ENCODE measurements at places on chromosomes 2 and 18.

DNA sequence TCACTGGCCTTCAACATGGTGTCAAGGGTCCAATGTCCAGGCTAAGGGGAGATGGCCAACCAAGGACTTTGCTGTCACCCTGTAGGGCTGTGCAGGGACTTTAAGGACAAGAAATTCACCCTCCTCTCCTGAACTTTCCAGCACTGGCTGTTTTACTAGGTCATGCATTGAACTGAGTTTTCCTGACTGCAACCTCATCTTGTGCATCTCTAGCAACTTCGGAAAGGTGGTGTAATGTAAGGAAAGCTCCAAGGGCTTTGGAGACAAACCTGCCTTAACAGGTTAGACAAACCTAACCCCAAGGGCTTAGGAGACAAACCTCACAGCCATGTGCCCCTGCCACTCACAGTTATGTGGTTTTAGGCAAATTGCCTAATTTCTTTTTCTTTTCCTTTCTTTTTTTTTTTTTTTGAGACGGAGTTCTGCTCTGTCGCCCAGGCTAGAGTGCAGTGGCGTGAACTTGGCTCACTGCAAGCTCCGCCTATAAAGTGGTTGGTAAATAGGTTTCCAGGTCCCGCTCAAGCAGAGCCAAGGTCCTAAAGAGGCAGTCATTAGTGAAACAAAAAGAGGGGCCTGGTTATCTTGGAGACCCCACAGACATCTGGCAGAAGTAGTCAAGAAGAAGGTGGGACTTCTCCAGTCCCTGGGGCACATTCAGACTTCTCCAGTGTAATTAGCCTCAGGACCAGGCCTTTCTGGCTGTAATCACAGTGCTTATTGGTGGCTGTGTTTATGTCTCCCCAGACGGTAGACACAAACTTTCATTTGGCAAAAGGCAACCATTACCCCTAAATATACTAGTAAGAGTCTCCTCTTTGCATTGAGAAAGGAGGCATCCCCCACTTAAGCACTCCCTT lies 37.6 kb upstream of the PMAIP1 start:
- DNase-seq = no peak

DNA sequence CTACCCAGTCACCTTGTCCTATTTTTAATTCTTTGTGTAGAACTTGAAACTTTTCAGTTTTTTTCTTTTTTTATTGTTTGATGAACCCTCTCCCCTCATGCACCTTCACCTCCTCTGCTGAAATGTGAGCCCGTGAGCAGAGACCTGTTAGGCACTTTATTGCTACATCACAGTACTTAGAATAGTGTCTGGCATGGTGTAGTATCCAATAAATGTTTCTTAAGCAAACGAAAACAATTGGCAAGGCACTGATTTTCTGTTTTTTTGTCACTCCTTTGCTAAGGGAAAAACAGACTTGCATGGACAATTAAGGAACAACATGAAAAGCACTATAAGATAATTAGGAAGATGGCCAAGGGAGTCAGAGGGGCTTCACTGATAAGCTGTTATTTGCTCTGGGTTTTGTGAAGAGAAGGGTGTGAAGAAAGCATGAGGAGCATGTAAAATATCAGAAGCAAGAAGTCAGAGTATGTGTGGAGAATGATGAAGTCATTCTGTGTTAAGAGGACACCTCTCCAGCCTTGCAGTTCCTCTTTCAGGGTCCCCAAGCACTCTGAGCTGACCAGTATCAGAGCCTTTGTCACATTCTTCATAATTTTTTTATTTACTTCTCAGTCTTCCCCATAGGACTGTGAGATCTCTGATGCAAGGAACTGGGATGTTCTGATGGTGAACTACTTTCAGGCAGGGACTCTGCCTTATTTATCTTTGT lies 99.7 kb upstream of the CAVIN2 start:
- DNase-seq = no peak

- DNase-seq = no peak
Observed at GRCh38 chr2:174765576-174765975, 1.3 kb upstream of the CHRNA1 start.

DNA sequence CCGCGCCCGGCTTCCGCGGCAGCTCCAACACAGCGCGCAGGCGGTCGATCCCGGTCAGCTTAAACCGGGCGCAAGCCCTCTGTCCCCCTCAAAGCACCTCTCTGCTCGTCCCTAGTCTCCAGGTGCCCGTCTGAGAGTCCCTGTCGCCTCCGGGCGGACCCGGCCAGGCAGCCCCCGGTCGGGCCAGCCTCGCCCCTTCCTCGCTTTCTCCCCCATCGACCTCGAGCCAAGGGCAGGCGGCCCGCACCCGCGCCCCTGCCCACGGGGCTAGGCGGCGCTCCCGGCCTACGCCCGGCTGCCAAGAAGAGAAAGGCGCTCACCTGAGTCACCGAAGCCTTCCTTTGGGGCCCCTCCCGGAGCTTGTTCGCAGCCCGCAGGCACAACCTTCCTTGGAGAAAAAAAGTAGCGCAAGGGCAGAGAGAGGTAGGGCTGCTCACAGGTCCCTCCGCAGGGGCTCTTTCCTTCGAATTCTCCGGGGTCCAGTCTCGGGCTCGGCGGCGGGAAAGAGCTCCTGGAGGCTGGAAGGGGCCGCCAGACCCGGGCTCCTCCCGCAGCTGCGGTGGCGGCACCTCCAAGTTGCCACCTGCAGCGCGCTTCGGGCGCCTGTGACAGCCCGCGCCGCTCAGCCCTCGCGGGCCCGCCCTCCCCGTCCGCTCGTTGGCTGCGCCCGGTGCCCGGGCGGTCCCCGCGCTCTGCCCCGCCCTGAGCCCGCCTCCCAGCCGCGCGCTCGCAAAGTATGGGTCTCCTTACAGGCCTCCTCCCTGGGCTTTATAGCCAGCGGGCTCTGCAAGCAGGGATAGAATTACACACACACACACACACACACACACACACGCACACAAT lies 86.5 kb upstream of the EPB41L3 start:
- DNase-seq = no peak

DNA sequence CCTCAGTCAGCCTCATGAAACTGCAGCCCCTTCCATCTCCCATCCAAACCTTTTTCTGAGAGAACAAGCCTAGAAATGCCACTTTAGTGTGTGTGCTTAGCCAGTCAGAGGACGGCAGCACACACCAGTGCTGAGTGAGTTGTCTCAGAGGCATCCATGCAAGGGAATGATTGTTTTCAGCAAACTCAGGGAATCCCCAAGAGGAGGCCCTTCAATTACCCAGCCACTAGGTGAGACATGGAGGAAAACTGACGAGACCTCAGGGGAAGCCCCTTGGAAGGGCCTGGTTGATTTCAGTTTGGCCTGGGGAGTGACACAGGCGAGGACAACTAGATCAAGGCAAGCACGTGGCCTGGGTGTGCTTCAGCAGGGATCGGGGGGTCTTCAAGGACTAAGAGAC lies 49.7 kb downstream of the APOB start:
- DNase-seq = no peak

- DNase-seq = no peak
Observed at GRCh38 chr18:48994926-48995835, 44.4 kb upstream of the SMAD7 start.

GRCh38 chr2:20236496-20236895 lies 11.6 kb upstream of the SDC1 start:
- no peak for DNase-seq

GRCh38 chr2:194826241-194826640 lies 830.8 kb upstream of the SLC39A10 start:
- DNase-seq = no peak

- DNase-seq = no peak
Observed at GRCh38 chr2:224666951-224667553, 49.1 kb downstream of the CCDC195 start.

GRCh38 chr2:120204417-120204816 lies 18.8 kb downstream of the TMEM185B start:
- DNase-seq = no peak

- DNase-seq = no peak
Observed at GRCh38 chr2:85697716-85698115, 3.6 kb downstream of the GNLY start.

DNA sequence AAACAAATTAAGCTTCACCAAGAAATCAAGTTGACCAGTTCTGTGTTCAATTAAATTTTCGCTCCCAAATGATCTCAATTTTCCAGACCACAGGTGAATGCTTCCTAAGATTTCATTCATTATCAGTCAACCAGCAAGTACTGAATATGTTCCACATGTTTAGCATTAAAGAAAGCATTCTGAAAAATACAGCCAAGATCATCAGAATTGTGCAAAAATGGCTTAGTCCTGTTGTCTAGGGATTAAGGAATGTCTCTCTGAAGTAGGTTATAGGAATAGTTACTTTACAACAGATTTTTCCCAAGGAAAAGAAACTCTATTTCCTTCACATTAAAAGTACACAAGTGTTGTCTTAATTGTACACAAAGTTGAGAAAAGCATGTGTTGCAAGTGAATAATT lies 69.2 kb downstream of the NRXN1 start:
- no peak for DNase-seq

GRCh38 chr2:205762881-205763280 lies 80.6 kb downstream of the NRP2 start:
- DNase-seq = no peak

DNA sequence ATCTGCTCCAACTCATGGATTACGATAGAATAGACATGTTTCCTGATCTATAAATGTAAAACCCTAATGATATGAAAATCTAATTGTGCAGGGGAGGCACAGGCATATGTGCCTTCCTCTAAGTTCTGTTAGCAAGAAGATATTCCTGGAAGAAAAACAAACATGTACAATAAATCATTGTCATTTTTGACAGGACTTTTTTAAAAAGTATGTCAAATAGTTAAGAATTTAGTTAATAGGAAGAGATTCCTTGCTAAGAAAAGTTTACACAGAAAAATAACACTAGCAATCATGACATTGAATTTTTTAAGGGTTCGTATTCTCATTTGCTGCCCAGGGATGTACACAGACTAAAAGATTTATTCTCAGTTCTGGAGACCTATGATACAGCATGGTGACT lies 15.3 kb upstream of the CREB1 start:
- DNase-seq = no peak

GRCh38 chr2:205965707-205966106 lies 120.3 kb downstream of the INO80D start:
- no peak for DNase-seq

DNA sequence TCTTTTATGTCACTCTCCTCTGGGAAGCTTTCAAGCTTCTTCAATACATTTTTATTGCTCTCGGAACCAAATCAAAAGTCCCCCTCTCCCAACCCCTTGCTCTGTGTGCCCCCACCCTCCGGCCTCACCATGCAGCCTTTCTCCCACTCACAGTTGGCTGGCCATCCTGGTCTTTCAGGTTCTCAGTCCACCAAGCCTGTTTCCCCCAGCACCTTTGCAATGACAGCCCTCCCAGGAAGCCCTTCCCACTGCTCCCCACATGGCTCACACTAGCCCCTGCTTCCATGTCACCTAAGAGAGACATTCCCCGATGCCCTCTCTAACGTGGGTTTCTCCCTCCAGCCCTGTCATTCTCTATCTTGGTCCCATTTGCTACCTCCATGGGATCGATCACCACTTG lies 266.6 kb downstream of the SRBD1 start:
- no peak for DNase-seq

DNA sequence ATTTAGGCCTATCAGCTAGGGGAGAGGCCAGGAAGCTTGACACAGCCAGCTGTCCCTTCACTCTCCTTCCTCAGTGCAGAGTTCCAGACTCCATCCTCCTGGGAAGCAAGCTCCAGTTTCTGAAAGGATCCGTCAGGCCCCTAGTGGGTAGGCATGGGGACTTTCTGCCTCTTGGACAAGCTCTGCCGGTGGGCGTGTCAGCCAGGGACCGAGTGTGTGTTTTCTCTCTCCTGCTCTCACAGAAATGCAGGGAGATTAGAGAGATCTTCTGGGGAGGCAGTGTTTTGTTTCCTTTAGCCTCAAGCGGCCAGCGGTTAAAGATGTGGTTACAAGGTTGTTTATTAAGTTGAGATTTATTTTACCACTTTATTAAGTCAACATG lies 29.9 kb upstream of the OTOS start:
- no peak for DNase-seq

DNA sequence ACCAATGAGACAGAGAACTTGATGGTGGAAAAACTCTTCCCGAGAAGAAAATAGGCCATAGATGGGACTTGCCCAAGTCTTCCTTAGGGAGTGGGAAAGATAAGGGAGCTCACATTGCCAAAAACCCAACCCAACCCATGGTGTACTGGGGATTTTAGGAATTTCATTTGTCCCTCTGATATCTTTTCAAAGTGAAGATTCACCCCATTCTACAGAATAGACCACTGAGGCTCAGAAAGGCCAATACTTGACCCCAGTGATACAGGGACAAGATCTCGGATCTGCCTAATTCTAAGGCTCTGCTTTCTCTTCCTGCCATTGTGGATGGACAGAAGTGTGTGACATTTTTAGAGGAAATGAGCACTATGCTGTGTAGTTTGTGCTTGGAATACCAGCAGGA lies 159.0 kb downstream of the MYCN start:
- no peak for DNase-seq

DNA sequence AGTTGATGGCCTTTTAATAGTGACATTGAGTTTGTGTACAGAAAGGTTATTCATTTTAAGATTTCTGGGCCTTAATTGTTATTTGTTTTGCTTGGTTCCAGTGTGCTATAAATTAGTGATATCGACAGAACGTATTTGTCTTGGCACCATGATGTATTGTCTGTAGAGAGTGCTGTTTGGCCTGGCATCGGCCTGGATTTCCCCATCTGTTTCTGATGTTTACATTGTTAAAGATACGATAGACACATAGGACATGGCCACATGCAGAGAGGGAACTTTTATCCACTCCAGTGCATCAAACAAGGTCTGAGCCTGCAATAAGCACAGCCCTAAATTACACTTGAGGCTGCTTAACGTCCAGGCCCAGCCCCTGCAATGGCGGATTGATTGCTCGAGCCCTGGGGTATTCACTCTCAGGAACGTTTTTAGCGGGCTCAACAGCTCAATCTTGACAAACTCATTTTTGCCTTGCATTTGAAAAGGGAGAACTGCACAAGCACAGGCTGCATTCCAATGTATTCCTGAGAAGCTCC lies 144.7 kb downstream of the SLC4A3 start:
- DNase-seq = no peak

DNA sequence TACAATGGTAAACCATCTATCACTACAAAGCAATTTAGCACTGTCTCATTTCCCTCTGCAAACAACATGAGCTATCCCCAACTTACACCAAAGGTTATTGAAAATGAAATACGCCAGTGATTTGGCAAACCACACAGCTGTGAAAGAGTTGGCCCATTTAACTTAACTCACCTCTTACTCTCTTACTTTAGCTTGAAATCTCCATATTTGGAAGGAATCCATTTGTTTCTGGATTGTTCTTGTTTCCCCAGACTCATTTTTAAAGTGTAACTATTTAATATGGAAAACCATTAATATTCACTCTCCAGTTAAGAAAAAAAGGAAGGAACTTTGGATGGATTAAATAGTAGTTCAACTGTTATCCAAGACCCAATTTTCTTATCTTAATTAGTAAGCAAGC lies 93.7 kb upstream of the TRIB2 start:
- DNase-seq = no peak
